ENCODE measurements at places on chromosomes 16 and 17. TPM values are rescaled to one million over a fixed set of nuclear protein-coding genes. Genes with fewer than 3 reads are reported as not detected.

TGFB1I1 gene
- 136 TPM for total RNA-seq

DNA sequence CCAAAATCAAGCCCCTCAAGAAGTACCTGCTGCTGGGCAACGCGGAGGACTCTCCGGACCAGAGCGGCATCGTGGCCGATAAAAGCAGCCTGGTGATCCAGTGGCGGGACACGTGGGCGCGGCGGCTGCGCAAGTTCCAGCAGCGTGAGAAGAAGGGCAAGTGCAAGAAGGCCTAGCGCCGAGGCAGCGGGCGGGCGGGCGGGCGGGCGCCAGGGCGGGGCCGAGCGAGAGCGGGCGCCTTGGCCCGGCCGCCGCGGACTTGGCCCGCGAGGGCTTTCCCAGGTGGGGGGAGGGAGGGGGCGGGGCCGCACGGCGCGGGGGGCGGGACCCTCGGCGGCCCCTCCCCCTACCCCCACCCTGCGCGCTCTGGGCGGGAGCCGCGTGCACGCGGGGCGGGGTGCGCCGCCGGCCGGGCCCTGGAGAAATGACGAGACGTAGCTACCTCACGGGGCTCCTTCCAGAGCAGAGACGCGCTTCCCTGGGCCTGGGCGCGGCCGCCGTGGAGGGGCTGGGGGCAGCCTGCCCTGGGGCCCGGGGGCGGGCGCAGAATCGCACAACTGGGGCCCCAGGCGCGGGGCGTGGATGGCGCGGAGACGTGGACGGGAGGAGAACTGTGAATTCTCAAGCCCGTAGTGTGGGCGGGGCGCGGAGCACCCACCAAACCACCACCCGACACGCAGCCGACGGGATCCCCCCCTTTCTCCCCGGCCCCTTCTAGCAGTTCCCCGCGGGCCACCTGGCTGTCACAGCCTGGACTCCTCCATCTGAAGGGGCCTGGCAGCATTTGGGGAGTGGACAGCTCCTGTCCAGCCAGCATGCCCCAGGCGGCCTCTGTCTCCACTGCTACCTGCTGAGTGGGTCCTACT is 218.7 kb downstream of the NTN1 start:
- no peak for DNase-seq

- DNase-seq: no peak
Observed at GRCh38 chr16:87350681-87351319, 32.8 kb downstream of the FBXO31 start.

- DNase-seq: no peak
Observed at GRCh38 chr17:77432742-77433141, 292.0 kb downstream of the SEC14L1 start.

- DNase-seq: no peak
Observed at GRCh38 chr16:180101-180675, at the start of gene HBQ1. Gene HBQ1 (plus strand): TSS chr16:180459. CDS start chr16:180487, 28 bp downstream.

DNA sequence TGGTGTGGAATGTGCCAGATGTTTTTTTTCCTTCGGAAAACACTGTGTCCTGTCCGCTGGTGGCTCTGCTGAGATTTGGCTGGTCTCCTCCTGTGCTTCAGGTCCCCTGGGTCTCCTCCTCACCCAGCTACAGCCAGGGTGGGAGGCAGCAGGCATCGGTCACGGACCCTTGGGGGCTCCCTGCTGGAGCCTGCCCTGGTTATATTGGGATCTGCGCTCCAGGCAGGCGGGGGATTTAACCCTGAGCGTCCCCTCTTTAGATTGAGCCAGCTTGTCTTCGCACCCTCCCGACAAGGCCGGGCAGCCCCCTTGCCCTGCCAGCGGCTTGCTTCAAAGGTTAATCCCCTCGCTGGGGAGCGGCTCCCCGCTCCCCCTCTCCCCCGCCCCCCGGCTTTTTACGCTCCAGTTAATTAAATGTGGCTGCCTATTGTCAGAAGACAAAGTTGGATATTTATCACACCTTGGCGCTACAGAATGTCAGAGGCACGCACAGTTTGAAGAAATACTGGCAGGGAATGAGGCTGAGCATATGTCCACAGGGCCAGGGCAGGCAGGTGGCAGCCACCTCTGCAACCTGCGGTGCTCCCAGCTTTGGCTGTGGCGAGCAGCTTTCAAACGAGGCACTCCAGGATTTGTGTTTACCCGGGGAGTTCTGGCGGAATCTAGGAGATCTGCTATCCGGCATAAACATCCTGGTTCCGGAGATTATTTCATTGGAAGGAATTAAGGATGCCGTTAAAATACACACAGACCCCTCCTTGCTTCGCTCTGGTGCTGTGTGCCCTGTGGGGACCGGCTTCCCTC is 38.2 kb upstream of the GSE1 start:
- DNase-seq: no peak

GRCh38 chr17:30133197-30133596 is 16.6 kb downstream of the NSRP1 start:
- no peak for DNase-seq

- DNase-seq: no peak
Observed at GRCh38 chr17:69729944-69730343, 315.4 kb downstream of the MAP2K6 start.

DNA sequence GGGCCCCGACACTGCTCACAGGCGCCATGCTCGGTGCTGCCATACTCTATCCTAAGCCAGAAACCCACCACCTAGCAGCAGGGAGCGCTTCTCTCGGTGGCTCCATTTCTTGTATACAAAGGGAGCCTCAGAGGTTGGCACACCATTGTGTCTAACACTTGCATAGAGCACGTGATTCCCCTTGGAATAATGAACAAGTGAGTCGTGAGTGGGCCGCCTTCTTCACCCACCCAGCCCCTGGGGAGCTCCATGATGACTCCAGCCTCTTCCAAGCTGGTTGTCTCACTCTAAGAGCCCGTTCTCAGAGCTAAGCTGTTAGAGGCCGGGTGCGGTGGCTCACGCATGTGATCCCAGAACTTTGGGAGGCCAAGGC is 82.3 kb upstream of the ZNF469 start:
- DNase-seq: no peak

- DNase-seq: no peak
Observed at GRCh38 chr16:67910158-67910557, 17.1 kb downstream of the PSKH1 start.

DNA sequence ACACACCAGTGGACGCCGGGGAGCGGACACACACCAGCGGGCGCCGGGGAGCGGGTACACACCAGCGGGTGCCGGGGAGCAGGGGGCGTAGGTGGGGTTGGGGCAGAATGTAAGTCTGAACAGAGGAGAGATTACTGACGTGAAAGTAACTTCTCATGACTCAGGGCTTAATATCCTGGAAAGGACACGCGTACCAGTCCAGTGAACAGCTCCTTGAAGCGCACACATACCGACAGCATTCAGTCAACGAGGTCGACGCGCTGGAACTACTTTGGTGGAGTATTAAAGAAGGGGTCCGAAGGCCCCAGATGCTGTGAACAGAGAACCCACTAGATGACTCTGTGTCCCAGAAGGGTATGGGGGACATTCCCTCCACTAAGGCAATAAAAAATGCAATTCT is 129.6 kb downstream of the ENGASE start:
- no peak for DNase-seq

GRCh38 chr16:14436401-14436955 is 193.6 kb downstream of the PARN start:
- no peak for DNase-seq

DNA sequence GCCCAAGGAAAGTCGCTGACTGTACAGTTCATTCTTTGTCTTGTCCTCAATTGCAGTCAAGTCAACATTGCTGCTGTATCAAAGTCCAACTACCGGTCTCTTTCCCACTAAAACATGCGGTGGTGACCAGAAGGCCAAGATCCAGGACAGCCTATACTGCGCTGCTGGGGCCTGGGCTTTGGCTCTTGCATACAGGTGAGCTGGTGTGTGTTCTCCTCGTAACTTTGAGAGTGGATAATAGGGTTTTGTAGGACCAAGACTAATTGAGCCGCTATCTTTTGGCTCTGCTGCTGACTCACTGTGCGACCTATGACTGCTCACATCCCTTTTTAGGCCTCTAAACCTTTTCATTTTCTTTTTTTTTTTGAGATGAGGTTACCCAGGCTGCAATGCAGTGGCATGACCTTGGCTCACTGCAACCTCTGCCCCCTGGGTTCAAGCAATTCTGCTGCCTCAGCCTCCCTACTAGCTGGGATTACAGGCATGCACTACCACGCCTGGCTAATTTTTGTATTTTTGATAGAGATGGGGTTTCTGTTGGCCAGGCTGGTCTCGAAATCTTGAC is 38.7 kb downstream of the PHKB start:
- no peak for DNase-seq

DNA sequence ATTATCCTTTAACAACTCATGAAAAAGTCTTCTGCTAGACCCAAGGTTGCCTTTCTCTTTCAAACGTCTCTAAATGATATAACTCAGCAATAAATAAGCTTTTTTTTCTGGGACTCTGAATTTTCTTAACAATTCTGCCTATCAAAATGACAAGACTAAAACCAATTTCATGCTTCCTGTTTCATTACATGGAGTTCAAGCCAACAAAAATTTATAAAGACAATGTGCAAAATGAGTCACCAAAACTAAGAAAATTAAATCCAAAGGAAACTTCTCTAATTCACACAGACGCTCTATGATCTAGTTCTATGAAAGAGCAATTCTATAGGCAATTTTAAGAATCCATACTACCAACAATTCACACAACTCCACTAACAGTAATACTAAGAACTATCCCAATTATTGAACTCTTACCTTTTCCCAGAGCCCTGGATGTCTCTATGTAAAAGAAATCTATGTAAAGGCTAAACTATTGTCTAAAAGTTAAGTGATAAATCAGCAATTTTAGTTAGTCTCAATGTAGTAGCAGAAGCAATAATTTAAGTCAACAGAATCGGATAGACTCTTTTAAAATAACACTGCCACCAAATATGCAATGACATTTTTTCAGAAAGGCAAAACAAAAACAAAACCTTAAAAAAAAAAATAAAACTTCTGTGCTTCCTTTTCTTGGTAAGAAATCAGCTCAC is 44.2 kb downstream of the ZZEF1 start:
- no peak for DNase-seq

DNA sequence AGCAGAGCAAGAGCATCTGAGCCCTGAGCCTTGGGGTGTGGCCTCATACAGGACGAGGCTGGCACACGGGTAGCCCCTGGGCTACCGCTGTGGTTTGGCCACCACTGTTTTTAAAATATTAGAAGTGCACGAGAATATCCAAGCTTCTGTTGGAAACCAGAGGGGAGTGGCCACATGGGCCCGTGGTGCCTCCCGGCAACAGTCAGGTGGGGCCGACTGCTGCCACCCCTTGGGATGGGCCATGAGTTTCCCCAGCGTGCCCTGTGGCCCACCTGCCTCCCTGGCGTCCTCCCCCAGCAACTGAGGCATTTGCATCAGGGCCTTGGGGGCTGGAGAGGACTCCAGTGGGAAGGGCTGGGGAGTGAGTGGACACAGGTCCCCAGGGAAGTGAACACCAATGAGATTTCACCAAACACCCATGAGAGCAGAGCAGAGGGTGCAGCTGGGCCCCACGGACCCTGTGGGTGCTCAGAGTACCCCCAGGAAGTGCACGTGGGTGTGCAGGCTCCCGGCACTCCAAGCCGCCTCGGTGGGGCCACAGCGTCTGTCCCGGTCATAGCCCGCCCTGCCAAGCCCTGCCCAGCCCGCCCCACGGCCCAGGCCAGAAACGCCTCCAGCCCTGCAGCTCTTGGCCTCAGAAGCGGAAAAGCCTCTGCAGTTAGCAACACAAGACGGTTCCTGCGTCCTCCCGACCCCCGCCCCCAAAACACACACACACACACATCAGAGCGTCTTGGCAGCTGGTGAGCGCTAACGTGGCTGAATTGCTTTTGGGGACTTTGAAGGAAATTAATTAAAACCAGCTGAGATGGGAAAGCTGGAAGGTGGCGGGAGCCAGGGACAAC is 22.7 kb downstream of the ZNF469 start:
- DNase-seq: no peak

STAT5A gene
- 21.9 TPM for total RNA-seq

GRCh38 chr16:74477226-74477625 is 55.9 kb upstream of the CLEC18B start:
- DNase-seq: no peak

TSPOAP1 gene
- 0.05 TPM for total RNA-seq

CLEC3A gene
- not detected for total RNA-seq

GRCh38 chr17:79897243-79898063 is 58.2 kb upstream of the CBX4 start:
- DNase-seq: no peak

DNA sequence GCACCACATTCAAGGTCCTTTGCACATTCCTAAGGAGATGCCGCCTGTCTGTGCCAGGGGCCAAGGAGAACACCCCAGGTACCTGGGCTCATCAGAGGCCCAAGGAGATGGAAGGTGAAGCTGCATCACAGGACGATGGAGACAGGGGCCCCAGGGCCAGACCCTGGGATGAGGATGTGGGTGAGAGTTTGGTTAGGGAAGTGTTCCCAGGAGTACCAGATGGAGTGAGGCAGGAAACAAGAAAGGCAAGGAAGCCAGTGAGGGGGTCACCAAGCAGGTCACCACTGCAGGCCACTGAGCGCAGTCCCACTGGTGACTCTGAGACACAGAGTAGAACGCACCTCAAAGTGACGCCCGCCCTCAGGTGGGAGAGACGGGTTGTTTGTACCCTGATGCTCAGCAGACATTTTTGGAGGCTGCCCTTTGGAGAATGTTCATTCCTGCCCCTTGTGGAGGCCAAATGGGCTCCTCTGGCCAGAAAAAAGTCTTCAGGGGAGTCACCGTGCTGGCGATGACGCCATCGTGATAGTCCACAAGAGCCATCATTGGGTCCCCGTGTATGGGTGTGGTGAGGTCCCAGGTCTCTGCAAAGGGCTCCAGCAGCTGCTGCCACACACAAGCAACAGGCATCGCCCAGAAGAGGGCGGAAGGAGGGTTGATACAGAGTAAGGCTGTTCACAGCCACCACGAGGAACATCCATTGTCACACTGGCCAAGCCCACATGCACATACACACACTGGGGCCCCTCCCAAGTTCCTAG is 57.5 kb downstream of the BEAN1 start:
- DNase-seq: no peak
